ENCODE measurements at places on chromosomes 12 and 14. TPM values are rescaled to one million over a fixed set of nuclear protein-coding genes. Genes with fewer than 3 reads are reported as not detected.

DNA sequence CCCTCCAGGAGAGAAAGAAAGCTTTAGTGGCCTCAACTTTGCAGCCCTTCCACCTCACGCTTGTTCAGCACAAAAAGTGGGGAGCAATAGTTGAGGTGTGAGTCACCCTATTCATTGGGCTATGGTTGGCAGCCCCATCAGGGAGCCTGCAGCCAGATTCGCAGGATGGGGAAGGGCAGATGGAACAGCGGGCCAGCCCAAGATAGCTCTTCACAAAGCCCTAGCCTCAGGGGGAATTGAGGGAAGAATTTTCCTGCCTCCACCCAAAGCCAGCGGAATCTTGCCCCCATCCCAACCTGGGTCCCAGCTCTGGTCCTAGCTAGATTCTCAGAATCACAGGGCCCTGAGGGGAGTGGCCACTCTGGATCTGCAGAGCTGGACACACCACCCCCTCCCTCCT is 3.6 kb upstream of the KRT5 start:
- peak; percentile 70 for DNase-seq

DNA sequence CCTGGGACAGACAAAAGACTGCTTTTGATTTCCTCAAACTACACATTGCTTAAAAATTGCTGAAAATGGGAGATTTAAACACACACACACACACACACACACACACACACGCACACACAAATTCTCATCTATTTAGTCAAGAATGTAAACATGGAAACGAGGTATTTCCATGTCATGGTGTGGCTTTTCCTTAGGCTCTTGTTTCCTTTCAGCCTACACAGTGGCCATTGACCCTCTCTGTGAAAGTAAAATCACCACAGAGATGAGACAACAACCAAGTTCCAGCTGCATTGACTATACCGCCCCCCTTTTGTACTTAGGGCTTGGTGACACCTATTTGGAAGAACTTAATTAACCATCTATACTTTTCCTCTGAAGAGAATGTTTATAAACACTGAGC is 41.9 kb downstream of the TTC8 start:
- DNase-seq = no peak

- DNase-seq = no peak
Observed at GRCh38 chr12:65495233-65495632, 216.8 kb downstream of the MSRB3 start.

DNA sequence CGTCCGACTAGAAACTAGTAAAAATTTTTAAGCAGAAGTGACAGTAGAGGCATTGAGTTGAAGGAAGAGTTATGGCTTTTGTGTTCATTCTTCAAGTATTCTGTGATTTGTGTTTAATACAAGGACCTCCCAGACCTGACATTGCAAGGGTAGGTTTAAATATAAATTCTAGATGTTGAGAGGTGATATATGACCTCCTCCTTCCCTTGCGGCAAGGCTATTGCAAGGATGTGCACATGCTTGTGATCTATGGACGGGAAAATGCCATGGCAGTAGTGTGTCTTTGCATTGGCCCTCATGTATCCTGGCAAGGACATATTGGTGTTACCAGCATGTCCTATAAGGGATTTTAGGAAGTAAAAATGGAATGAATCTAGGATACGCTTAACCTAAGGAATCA is 143.5 kb downstream of the NEDD1 start:
- no peak for DNase-seq

- no peak for DNase-seq
Observed at GRCh38 chr12:92614502-92614901, 88.3 kb upstream of the PLEKHG7 start.

GRCh38 chr12:74538491-74539258 is 1.0 kb downstream of the ATXN7L3B start:
- no peak for DNase-seq

DNA sequence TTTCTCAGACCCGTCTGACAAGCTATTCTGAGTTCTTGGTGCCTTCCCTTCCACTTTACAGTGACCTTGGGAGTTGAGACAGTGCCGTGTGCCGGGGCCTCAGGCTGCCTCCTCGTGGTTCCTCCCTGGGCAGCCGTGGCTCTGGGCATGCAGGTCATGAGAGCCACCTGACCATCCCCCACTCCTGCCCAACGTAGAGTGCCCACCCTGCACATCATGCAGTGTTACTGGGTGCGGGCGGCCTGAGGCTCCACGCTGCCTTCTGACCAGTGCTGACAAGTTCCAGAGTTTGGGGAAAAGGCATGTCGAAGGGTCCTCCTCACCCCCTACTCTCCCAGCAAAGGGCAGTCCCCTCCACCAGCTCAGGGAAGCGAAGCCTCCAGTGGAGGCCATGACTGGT is 190.5 kb downstream of the TSPAN9 start:
- no peak for DNase-seq

DNA sequence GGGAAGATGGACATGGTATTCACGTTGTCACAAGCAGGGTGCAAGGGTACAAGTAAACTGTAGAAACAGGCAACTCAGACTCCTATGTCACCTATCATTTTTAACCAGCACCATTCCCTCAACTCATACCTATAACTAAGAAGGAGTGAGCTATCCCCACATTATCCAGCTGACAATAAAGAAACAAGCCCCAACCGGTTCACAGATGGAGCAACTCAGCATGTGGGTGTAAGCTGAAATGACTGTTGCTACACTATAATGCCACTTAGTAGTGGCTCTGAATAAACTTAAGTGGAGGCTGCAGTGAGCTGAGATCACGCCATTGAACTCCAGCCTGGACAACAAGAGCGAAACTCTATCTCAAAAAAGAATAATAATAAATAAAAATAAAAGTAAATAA is 829.5 kb upstream of the MDGA2 start:
- no peak for DNase-seq

DNA sequence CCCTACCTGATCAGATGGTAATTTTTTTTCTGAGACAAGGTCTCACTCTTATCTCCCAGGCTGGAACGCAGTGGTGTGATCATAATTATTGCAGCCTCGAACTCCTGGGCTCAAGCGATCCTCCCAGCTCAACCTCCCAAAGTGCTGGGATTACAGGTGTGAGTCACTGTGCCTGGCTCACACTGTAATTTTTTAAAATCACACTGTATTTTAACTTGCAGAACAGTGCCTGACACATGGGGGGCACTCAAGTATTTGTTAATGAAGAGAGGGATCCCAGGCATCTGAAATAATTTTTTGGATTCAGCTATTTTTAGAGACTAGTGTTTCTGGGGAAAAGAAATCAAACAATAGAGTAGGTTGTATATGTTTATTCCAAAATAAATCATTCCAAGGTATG is 21.7 kb downstream of the LIMA1 start:
- DNase-seq = no peak

DNA sequence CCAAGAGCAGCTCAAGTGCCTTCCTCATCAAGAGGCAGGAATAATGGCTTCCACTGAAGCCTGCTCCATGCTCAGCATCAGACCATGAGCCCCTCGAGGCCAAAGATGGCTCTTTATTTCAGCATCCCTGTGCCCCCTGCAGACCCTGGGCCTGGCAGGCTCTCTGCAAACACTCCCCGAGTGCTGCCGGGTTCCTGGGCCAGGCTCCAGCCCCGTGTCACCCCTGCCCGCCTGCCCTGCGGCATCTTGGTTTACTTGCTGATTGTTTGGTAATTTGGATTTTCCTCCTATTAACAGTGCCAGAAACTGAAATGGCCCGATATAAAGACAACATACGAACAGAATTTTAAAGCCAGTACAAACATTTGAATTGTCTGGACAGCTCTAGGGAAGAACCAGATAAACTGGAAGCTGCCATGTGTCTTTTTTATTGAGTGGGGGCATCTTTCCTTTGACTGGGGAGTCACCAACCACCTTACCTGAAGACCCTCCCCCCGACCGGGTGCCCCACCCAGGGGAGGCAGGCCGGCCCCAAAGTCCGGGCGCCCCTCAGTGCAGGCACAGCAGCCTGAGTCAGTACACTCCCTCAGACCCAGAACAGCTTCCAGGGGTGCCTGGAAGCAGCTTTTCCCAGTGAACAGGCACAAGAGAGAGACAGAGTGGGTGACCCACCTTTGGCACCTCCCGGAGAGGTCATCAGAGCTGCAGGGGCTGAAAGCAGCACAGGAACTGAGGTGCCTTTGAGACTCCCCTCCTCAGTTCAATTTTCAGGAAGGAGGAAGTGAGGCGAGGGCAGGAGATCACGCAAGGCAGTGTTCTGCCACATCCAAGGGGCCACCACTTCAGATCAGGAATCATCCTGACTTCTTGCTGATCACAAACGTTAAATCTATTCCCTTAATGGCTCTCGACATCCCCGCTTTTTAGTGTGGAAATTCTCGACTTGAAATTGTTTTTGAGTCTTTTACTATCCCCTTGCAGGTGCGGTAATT is 30.6 kb downstream of the ITPK1 start:
- DNase-seq = no peak

DNA sequence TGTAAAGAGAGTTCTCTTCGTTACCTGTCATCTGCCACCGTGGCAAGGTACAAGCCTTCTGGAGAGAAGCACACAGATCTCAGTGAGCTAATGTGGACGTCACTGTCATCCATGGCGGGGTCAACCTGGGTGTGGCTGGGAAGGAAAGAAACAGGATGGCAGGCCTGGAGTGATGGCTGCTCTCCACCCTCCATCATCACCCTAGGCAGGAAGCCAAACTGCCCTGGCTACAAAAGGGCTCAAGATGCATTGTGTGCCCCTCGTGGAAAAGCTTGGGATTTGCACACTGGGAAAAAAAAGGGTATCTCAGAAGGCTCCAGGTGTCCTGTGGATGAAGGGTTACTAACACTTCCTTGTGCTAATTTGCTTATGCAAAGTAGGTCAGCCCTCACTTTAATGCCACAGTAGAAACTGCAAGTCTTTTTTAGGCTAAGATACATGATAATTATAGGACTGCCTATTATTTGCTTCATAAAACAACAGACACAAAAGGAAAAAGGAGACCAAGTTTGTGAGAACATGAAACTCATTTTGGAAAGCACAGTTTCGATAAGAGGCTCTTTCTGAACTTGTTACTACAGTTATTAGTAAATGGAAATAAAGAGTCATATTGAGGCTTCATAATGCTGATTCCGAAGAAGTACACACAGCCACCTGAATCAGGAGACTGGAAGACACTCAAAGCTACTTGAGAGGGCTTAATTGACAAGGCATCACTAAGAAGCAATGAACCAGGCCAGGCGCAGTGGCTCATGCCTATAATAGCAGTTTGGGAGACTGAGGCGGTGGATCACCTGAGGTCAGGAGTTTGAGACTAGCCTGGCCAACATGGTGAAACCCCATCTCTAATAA is 18.9 kb downstream of the RFC5 start:
- no peak for DNase-seq

GRCh38 chr12:78269620-78270019 is 438.9 kb downstream of the NAV3 start:
- no peak for DNase-seq

DNA sequence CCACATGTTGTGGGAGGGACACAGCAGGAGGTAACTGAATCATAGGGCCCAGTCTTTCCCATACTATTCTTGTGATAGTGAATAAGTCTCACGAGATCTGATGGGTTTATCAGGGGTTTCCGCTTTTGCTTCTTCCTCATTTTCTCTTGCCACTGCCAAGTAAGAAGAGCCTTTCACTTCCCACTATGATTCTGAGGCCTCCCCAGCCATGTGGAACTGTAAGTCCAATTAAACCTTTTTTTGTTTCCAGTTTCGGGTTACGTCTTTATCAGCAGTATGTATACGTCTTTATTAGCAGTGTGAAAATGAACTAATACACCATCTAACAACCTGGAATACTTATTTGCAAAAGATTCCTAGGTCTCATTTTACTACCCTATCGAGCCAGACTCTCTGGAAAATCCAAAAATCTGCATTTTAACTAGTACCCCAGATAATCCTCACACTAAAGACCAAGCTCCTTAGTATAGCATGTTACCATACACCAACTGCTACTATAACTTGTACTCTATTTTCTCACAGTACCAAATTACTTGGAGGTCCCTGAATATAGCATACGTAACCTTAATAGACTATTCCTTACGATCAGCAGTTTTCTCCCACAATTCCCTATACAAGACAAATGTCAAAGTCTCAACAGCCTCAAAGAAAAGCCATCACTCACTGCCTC is 11.5 kb downstream of the GTF2A1 start:
- DNase-seq = no peak

DNA sequence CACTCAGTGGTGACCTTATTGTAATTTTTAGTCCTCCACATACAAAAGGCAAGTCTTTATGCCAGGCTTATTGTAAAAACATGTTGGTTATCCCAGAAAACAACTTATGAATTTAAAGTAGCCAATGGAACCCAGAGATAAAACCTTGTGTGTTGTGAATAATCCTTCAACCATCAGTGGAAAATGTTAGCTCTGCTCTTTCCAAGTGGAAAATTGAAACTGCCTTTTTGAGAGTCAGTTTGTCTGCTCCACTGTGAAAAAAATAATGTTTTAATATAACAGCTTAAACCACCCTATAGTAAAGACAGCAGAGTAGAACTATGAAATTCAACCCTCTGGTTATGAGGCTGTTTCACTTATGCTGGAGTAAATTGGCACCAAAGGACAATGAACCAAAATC is 112.0 kb downstream of the TTLL5 start:
- no peak for DNase-seq

GRCh38 chr12:15272376-15272775 is 49.9 kb upstream of the PTPRO start:
- no peak for DNase-seq

DNA sequence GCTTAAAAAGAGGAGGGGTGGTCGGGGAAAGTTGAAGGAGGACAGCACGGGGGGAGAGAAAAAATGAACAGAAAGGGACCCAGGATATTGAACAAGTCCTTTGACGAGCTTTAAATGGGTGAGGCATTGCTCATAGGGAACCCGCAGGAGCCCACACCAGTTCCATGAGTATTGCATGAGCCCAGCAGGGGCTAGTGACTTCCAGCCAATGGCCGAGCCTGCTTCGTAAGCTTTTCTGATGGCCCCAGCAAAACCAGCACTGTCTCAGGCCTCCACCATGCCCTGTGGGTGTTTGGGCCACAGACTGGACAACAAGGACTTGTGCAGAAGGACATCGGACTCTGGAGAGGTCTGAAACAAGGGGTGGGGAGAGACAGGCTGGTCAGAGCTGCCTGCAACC is 109.5 kb downstream of the ZFP36L1 start:
- no peak for DNase-seq

DNA sequence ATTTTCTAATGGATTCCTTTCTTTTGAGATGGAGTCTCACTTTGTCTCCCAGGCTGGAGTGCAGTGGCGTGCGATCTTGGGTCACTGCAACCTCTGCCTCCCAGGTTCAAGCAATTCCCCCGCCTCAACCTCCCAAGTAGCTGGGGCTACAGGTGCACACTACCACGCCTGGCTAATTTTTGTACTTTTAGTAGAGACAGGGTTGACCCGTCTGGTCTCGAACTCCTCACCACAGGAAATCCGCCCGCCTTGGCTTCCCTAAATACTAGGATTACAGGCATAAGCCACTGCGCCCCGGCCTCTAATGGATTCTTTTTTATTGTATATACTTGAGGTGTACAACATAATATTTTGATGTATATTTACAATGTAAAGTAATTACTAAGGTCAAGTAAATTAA is 140.1 kb upstream of the SLCO1C1 start:
- DNase-seq = no peak

Gene AKAP5
- total RNA-seq = 0.26 TPM

Gene NDUFB1
- 140 TPM for total RNA-seq

Gene NANOG
- total RNA-seq = not detected

Gene SIX1
- total RNA-seq = 0.64 TPM

Gene OR4M1
- not detected for total RNA-seq

Gene INF2
- total RNA-seq = 85.7 TPM

Gene HAL
- total RNA-seq = 146 TPM

Gene GLI1
- 0.51 TPM for total RNA-seq

Gene PTCSC3
- total RNA-seq = not detected

Gene DCN
- total RNA-seq = 549 TPM
